ENCODE measurements at places on chromosomes 16 and 17.

DNA sequence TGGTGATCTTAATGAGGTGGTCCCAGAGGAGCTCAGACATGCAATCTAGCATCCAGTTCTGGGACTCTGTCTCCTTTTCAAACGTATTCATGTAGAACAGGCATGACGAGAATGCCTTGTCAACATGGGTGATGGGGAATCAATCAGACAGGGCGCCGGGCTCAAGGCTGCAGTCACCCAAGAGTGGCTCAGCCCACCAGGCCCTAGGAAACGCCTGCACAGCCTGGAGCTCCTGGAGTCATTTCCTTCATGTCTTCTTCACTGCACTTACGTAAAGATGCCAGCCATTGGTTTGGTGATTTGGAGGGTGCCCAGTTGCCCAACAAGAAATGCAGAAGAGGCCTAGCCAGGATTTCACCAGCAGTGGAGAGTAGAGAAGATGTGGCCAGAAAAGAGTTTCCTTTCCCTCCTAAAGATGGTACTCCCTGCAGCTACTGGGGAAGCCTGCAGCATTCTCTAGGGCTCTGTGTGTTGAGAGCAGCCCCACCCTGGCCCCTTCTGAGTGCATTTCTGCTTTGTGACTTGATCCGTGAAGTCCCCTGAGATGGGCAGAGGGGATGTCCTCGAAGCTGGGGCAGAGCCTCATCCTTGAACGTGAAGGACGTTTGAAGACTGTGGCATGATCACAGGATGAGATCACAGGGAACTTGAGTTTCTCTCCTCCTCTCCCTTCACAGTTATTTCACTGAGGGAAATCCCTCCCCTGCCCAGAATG is 24.0 kb upstream of the STH start:
- no peak for DNase-seq

DNA sequence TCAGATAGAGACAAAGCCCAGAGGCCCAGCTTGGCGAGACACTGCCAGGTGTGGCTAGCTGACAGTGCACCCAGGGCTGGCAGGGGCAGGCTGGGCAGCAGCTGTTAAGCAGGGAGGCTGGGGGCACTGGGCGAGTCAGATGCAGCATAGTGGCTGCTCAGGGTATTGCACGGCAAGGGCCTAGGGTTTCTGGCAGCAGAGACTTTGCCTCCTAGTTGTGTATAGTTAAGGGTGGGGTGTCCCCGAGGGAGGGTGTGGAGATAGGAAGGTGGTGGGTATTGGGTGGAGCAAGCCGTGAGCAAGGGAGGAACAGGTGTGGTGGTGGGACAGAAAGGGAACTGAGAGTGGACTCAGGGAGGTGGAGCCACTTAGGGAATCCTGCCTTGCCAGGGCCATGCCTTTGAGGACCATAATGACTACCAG is 66.0 kb downstream of the SMPD3 start:
- no peak for DNase-seq

DNA sequence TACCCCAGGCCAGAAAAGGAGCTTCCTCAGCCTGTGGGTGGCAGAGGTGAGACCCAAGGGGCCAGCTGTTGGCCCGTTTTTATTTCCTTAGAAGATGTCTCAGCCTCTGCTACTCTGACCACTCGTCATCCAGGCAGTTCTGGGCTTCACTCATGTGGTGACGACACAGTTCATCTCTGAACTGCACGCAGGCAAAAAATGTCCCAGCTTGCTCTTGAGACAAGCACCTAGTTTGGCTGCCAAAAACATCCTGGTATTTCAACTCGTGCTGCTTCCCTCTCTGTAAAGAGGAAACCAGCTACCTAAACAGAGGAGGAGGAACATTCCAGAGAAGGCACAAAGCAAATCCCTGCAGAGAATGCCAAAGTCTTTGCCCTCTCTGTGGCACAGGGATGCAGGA is 125.7 kb downstream of the XYLT1 start:
- no peak for DNase-seq

GRCh38 chr17:17762744-17763105 is 74.1 kb downstream of the SREBF1 start:
- DNase-seq, result no peak

GRCh38 chr17:81092518-81093095 is 57.7 kb downstream of the BAIAP2 start:
- DNase-seq, result no peak

DNA sequence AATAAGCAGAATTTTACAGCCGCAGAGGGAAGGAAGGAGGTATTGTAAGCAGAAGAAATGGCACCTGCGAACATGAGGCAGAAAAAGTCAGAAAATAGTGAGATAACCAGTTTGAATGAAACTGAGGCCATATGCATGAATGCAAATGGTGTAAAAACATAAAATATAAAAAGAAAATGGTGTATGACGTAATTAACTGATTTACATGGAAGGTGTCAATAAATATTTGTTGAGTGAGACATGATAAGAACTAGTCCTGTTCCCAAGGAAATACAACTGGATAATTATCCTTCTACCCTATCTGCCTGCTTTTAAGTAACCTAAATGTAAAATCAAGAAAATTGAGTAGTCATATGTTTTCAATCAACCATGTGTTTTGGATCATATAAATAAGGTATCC is 178.1 kb upstream of the TOX3 start:
- DNase-seq, result no peak
